Ascending aorta (tissue), 2 donors: ENCODE measurements at places on chromosomes 4 and X. TPM values are rescaled to one million over a fixed set of nuclear protein-coding genes. Genes with fewer than 3 reads are reported as not detected.
A peak's percentile ranks its signal among the peaks of the same experiment; 100 is the strongest.

DNA sequence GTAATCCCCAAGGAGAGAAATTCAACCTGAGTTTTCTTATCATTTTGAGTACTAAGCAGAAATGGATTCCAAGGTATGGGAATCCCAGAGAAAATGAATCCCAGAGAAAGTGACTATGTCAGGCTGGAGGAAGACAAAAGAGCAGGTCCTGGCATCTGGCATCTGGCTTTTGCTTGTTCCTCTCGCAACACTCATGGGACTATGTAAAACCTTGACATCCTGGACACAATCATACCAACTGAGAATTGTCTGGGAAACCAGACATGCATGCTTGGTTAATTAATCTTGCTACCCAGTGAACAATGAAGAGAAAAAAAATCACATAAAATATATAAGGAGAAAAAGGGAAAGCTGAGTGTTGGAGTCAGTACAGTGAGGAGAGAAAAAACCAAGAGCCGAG is 12.9 kb downstream of the DCAF8L1 start:
- H3K27ac ChIP-seq, result no peak overlapping the region
- no peaks in the 10 kb centered on the region for H3K4me1 ChIP-seq
- DNase-seq, result no peak

GRCh38 chr4:186825069-186825468 is 101.4 kb upstream of the FAT1 start:
- no peaks in the 10 kb centered on the region for H3K36me3 ChIP-seq
- H3K4me3 ChIP-seq, result no peak overlapping the region
- no peaks in the 10 kb centered on the region for H3K4me1 ChIP-seq
- H3K27ac ChIP-seq, result no peak overlapping the region
- no peak for DNase-seq

GRCh38 chr4:2793586-2794485 is 951 bp downstream of the SH3BP2 start:
- no peaks in the 10 kb centered on the region for H3K27me3 ChIP-seq
- DNase-seq, result peak; percentile 9
- H3K27ac ChIP-seq, result peak overlapping the region; percentile 47

- no peak overlapping the region for H3K4me3 ChIP-seq
- DNase-seq, result no peak
- no peaks in the 10 kb centered on the region for H3K27me3 ChIP-seq
- H3K36me3 ChIP-seq, result no peaks in the 10 kb centered on the region
- no peak overlapping the region for H3K27ac ChIP-seq
- H3K4me1 ChIP-seq, result no peaks in the 10 kb centered on the region
Observed at GRCh38 chr4:52107336-52107735, 56.2 kb downstream of the SPATA18 start.

GRCh38 chrX:17046478-17047097 is 100.1 kb downstream of the REPS2 start:
- H3K27me3 ChIP-seq, result no peaks in the 10 kb centered on the region
- no peaks in the 10 kb centered on the region for H3K4me1 ChIP-seq

GRCh38 chr4:123547216-123548165 is 150.9 kb downstream of the SPRY1 start:
- no peaks in the 10 kb centered on the region for H3K36me3 ChIP-seq
- no peaks in the 10 kb centered on the region for H3K27me3 ChIP-seq
- no peak overlapping the region for H3K27ac ChIP-seq
- no peaks in the 10 kb centered on the region for H3K4me1 ChIP-seq
- H3K4me3 ChIP-seq, result no peak overlapping the region
- DNase-seq, result no peak

DNA sequence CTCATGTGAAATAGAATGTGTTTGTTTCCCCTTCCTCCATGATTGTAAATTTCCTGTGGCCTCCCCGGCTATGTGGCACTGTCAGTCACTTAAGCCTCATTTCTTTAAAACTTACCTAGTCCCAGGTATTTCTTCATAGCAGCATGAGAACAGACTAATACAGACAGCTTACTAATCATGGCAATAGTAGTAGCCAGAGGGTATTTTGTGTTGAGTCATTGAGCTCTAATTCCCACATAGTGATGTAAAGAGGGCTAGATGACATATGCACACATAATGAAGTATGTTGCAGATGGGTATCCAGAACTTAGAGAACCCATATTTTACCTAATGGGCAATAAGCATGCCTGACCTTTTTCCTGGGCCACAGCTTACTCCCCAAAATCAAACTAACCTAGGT is 1197.2 kb downstream of the PCDH7 start:
- no peak for DNase-seq
- no peaks in the 10 kb centered on the region for H3K4me1 ChIP-seq
- no peak overlapping the region for H3K27ac ChIP-seq
- H3K27me3 ChIP-seq, result no peaks in the 10 kb centered on the region

DNA sequence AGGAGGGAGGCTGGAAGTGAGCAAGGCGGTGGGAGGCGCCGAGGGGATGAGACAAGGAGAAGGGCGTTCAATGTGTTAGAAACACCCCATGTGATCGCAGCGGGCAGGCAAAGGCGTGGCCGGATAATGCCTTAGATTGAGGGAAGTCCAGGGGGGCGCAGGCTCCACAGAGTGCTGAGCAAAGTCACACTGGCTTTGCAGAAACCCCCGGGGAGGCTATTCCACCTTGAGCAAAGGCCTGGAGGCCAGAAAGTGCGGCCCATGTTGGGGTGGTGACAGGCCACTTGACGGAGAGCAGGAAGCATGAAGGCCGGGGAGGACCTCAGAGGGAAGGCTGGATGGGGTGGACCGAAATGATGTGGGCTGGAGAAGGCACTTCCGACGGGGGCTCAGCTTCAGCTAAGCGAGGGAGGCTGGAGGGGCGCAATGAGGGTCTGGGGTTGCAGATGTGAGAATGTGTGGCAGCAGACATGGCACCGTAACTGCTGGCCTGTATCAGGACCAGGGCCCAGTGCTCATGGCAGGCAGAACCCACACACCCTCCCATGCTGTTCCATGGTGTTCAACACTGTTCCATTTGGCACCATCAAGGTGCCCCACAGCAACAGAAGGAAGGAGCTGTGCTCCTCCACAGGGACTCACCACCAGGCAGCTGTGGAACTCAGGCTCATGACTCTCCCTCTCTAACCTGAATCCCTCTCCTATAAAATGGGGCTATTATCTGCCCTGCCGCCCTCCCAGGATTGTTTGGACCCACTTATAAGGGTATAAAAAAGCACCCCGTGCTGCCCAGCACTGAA is 50.3 kb downstream of the HMX1 start:
- H3K36me3 ChIP-seq, result no peaks in the 10 kb centered on the region
- H3K4me1 ChIP-seq, result no peaks in the 10 kb centered on the region
- no peak overlapping the region for H3K27ac ChIP-seq
- no peaks in the 10 kb centered on the region for H3K27me3 ChIP-seq

GRCh38 chr4:36237366-36238313 is 6.7 kb downstream of the ARAP2 start:
- no peak overlapping the region for H3K27ac ChIP-seq
- H3K36me3 ChIP-seq, result no peaks in the 10 kb centered on the region
- H3K4me3 ChIP-seq, result no peak overlapping the region
- no peaks in the 10 kb centered on the region for H3K4me1 ChIP-seq

DNA sequence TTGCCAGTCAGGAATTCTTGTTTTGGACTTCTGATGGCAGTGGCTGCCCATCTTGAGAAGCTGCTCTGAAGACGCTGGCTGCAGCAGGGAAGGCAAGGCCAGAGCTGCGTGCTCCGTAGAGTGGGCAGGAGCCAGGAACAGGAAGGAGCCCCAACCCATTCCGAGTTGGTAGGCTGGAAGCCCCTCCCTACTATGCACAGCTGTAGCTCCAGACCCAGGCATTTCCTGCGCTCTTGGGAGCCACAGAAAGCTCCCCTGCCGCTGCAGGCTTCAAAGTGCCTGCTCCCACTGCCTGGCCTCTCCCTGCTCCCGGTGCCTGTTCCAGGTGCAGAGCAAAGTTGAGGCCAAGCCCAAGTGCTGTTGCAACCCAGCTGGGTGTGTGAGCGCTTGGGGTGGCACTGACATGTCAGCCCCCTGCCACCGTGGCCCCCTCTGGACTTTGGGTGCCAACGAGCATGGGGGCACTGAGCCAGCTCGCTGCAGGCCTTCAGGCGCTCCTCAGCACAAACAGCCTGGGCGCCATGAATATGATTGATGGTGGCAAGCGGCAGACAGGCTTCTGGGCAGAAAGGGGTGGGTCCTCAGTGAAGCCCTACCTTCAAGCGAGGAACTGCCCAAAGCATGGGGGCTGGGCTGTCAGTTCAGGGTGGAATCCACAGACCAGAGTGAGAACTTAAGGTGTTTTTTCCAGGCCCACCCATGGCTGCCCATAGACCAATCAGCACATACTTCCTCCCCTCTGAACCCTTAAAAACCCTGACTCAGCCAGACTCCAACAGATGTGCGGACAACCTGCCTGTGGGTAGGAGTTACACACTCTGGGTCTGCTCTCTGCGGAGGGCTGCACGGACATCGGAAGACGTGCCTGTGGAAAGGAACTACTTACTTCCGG is 677.2 kb upstream of the INTU start:
- H3K36me3 ChIP-seq, result no peaks in the 10 kb centered on the region
- no peak overlapping the region for H3K27ac ChIP-seq
- H3K4me3 ChIP-seq, result no peak overlapping the region
- H3K4me1 ChIP-seq, result no peaks in the 10 kb centered on the region

GRCh38 chr4:71009890-71010588 is 16.6 kb downstream of the DCK start:
- H3K4me1 ChIP-seq, result no peaks in the 10 kb centered on the region
- H3K27ac ChIP-seq, result no peak overlapping the region
- H3K27me3 ChIP-seq, result no peaks in the 10 kb centered on the region
- DNase-seq, result no peak
- no peaks in the 10 kb centered on the region for H3K36me3 ChIP-seq
- no peak overlapping the region for H3K4me3 ChIP-seq

DNA sequence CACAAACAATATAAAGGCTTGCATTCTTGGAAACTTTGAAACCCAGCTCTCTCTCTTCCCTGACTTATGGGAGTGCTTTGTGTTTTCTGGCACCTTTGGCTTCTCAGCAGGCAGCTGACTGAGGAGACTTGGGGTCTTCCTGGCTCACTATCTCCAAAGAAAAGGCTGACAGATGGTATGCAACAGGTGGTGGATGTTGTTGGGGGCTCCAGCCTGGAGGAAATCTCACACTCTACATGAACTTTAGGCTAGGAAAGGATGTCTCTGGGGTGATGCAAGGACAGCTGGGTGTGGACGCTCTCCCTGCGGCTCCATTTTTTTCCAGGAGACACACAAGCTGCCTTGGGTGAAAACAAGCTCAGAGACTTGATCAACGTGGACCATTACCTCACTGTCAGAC is 67.4 kb downstream of the DNAAF6 start:
- no peaks in the 10 kb centered on the region for H3K4me1 ChIP-seq
- H3K27ac ChIP-seq, result no peak overlapping the region
- DNase-seq, result no peak
- no peaks in the 10 kb centered on the region for H3K36me3 ChIP-seq
- no peak overlapping the region for H3K4me3 ChIP-seq
- no peaks in the 10 kb centered on the region for H3K27me3 ChIP-seq

DNA sequence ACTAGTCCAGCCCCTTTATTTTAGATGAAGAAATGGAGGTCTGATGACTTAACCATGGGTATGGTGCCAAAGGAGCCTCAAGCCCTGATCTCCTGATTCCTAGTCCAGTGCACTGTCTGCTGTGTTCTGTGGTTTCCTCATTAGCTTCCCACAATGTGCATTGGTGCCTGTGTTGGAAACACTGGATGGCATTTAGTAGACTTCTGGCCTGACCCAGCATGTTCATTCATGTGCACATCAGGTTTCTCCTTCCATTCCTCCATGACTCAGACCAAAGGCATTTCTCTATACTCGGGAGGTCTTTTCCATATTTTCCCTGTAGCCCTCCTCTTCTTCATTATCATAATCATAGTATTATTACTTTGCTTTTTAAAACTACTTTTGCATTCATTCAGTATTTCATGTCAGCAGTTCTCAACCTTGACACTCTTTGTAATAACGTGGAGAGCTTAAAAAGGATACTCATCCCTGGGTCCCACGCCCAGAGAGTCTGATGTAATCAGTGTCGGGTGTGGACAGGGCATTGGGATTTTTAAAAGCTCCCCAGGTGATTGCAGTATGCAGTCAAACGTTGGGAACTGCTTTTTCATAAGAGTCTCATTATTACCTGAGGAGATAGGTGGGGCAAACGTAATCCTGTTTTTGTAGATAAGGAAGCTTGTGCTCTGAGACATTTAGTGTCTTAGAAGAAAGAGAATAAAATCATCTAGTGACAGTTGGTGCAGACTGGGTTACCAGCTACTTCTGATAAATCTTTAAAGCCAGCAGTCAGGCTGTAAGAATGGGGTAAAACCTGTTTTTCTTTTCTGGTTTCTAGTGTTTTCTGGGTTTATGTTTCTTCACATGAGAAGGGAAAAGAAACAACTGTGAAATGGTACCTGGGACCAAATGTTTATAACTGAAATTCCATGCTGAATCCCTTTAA is 40.9 kb upstream of the XK start:
- DNase-seq, result no peak
- no peaks in the 10 kb centered on the region for H3K27me3 ChIP-seq
- H3K4me1 ChIP-seq, result no peaks in the 10 kb centered on the region
- no peaks in the 10 kb centered on the region for H3K36me3 ChIP-seq
- H3K27ac ChIP-seq, result no peak overlapping the region

DNA sequence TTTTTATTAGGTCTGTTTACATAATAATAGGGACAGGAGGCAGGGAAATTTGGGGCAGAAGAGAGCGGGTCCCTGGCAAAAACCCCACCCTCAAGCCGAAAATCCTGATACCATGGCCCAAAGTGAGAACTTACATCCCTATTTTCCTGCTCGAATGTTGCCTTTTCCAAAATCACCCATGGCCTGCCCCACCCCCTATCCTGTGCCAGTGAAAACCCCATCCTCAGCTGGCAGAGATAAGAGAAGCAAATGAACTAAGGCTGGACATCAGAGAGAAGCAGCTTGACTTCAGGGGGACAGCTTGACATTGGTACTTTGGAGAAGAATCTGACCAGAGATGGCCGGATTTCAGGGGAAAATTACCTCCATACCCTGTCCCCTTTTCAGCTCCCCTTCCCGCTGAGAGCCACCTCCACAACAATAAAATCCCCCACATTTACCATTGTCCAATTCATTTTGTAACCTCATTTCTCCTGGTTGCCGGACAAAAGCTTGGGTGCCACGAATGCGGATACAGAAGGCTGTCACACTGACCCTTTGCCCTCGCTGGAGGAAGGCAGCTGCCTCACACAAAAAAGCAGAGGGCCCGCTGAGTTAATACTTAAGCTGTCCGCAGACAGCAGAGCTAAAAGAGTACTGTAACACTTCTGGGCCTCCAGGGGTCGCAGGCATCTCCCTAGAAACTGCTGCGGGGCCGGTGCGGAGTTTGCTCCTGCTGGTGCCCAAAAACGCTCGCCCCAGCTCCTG is 196.2 kb downstream of the SNCA start:
- H3K27ac ChIP-seq, result no peak overlapping the region
- H3K27me3 ChIP-seq, result no peaks in the 10 kb centered on the region
- no peaks in the 10 kb centered on the region for H3K36me3 ChIP-seq
- no peaks in the 10 kb centered on the region for H3K4me1 ChIP-seq
- DNase-seq, result no peak
- H3K4me3 ChIP-seq, result no peak overlapping the region

Gene FABP2
- total RNA-seq, result not detected

Gene RIPPLY1
- total RNA-seq, result not detected

Gene TAF7L
- total RNA-seq, result not detected

Gene FGA
- total RNA-seq, result 47.6 TPM

Gene LIMCH1
- total RNA-seq, result 44.4 TPM

Gene SH3D19
- 110 TPM for total RNA-seq
